AG09309 (cell line): ENCODE measurements at places on chromosomes 1 and 21.

- peak; percentile 20 for DNase-seq
Measured at GRCh38 chr1:235588916-235589515, 60.6 kb downstream of the GNG4 start.

GRCh38 chr1:98693385-98693784 is 31.9 kb downstream of the SNX7 start:
- DNase-seq: no peak

DNA sequence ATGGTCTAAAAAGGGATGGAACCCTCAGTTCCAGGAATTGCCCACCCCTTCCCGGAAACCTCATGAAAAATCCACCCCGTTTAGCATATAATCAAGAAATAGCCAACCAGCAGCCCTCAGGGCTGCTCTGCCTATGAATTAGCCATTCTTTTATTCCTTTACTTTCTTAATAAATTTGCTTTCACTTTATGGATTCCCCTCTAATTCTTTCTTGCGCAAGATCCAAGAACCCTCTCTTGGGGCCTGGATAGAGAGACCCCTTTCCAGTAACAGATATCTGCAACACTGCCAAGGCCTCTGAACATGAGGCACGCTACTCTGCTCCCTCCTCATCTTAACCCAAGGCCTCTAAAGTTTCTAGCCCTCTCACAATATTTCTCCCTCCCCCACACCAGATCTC is 58.9 kb upstream of the POU2F1 start:
- no peak for DNase-seq

GRCh38 chr1:31626223-31627207 is 9.0 kb downstream of the HCRTR1 start:
- no peak for DNase-seq

- no peak for DNase-seq
Measured at GRCh38 chr1:233390842-233391737, 63.6 kb downstream of the MAP3K21 start.

- no peak for DNase-seq
Measured at GRCh38 chr1:5286244-5286643, 631.8 kb downstream of the AJAP1 start.

- DNase-seq: no peak
Measured at GRCh38 chr1:236520445-236521005, 3.3 kb upstream of the LGALS8 start.

- no peak for DNase-seq
Measured at GRCh38 chr1:3016641-3017439, 4.4 kb upstream of the ACTRT2 start.

DNA sequence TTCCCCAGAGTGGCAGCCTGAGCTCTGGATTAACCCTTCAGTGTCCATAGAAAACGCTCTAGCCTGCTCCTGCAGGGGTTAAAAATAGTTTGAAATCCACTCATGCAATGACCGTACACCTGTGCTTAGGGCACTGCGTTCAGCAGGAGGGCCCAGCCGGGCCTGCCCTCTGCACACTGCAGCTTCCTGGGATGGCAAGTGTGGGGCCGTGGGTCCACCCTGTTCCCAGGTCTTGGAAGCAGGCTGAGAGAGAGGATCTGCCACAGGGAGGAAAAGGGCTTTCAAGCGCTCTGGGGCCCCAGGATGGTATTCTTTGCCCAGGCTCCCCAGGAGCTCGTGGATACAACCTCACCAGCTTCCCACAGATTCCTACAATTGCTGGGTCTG is 1.5 kb upstream of the S100B start:
- no peak for DNase-seq

- no peak for DNase-seq
Measured at GRCh38 chr21:31509194-31510017, 150.1 kb upstream of the SOD1 start.

DNA sequence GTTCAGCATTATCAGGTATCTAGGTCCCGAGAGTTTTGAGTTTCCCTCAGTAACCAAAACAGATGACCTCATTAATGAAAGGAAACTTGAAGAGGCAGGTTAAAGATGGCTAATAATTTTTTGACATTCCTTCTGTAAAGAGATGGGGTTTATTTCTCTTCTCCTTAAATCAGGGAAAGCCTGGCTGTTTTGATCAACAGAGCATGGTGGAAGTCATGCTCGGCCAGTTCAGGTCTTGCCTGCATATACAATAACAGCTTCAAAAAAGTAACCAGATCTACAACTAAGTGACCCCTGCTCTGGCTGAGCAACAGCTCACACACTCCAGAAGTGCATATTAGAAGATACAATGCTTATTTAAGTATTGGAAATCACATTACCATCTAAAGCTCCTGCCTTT is 36.6 kb upstream of the POU2F1 start:
- DNase-seq: no peak
